ENCODE measurements at places on chromosomes 2 and 18. TPM values are rescaled to one million over a fixed set of nuclear protein-coding genes. Genes with fewer than 3 reads are reported as not detected.

- DNase-seq = no peak
These were observed 635.0 kb upstream of the ID2 start for GRCh38 chr2:8046849-8047248.

COLEC12 gene
- not detected for total RNA-seq

DNA sequence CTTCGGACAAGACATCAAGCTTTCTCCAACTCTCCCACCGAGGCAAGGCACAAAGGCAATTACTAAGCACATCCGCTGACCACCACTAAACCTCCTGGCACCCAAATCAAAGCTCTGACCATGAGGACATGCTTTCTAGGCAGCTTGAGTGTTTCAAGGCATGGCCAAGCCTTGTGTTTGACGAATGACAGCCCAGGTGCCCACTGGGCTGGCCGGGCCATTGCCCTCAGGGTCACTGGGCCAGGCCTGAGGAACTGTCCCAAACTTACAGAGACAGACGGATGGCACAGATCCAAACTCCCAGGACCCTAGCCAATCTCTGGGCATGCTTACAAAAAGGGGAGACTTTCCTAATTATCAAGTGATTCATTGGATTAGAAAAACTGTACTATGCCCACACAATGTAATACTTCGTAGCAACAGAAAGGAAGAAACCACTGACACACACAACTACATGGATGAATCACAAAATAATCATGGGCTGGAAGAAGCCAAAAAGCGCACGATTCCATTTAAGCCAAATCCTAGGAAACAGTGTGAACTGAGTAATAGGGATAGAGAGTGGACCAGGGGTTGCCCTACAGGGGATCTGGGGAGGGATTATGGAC, 20.2 kb downstream of the CRACDL start:
- DNase-seq = no peak

DNA sequence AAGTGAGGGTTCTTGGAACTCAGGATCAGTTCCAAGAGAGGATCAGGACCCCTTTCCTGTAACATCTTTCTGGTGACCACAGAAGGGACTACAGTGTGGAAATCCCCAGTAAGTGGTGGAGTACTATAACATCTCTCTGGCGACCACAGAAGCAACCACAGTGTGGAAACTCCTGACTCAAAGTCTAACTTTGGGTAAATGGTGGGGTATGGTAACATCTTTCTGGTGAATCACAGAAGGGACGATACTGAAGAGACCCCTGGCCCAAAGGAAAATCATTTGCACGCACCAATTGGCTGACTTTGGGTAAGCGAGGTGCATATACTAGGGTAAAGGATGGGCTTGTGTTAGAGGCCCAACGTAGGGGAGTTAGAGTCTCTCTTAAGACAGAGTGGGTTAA, 56.3 kb upstream of the GULP1 start:
- DNase-seq = no peak

DNA sequence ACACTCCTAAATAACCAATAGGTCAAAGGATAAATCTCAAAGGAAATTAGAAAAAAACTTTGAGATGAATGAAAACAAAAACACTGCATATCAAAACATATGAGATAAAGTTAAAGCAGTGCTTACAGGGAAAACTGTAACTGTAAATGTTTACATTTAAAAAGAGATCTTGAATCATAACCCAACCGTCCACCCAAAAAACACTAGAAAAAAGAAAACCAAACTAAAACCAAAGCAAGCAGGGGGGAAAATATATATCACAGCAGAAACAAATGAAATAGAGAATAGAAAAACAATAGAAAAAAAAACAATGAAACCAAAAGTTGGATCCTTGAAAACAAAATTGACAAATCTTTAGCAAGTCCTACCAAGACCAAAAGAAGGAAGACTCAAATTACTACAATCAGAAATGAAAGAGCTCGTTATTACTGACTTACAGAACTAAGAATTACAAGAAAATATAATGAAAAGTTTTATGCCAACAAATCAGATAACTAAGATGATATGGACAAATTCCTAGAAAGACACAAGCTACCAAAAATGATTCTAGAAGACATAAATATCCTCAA, 65.6 kb downstream of the TLK1 start:
- no peak for DNase-seq

C2orf15 gene
- total RNA-seq = not detected

DNA sequence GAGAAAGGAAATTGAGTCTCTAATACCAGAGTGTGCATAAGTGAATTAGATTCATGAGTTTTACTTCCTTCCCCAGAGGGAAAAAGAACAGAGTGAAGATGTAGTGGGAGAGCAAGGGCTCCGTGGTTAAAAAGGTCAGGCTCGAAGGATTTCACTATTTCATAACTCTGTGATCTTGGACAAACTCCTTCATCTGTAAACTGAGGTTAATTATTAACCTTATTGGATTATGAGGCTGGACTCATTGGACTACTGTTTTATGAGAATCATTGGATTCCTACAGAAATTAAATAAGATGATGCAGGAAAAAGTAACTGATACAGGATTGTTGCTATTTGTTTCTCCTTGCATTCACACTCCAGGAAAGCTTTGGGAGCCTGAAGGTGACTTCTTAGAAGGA, 45.0 kb downstream of the SRD5A2 start:
- no peak for DNase-seq

SCTR gene
- total RNA-seq = not detected

RASGRP3 gene
- total RNA-seq = 1.5 TPM

DNA sequence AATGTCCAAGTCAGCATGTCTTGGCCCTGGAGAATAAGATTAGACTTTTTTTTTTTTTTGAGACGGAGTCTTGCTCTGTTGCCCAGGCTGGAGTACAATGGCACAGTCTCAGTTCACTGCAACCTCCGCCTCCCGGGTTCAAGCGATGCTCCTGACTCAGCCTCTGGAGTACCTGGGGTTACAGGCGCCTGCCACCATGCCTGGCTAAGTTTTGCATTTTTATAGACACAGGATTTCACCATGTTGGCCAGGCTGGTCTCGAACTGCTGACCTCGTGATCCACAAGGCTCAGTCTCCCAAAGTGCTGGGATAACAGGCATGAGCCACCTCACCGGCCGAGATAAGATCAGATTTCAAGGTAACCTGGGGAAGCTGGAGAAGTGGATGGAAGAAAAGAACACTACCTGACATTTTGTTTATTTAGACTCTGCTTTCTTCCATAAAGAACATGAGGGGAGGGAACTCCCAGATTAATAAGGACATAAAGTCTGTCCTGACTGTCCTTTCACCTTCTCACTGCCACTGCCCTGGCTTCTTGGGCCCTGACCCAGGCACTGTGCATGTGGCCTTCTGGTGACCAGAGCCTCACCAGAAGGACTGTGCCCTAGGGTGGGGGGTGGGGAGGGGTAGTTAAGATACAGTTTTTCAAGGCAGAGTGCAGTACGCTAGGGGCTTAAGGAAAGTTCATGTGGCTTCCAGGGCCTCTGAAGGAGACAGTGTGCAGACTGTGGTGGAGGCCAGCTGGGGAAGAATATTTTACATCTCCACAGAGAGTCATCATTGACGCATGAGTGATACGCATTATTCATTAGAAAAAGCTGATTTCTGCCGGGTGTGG, 4.8 kb upstream of the IMPA2 start:
- DNase-seq = no peak

ALLC gene
- total RNA-seq = not detected

GRCh38 chr2:139160836-139161235, 380.6 kb upstream of the NXPH2 start:
- no peak for DNase-seq

GRCh38 chr2:200693836-200694470, 108.1 kb downstream of the AOX1 start:
- no peak for DNase-seq

GRCh38 chr2:80153768-80154167, 150.8 kb downstream of the LRRTM1 start:
- no peak for DNase-seq

CELF4 gene
- total RNA-seq = not detected

GRCh38 chr2:25912851-25913695, 34.8 kb upstream of the ASXL2 start:
- DNase-seq = no peak

Data from natural killer cell treated with Interleukin-12 subunit alpha and Interleukin-12 subunit beta and Interleukin-15 and Interleukin-18, amount 100 ng/mL, for 72 hours (primary cell).